SK-N-SH (cell line): ENCODE measurements at places on chromosomes 5 and 9.
A peak's percentile ranks its signal among the peaks of the same experiment; 100 is the strongest.

GRCh38 chr9:137160716-137161557 is 8.9 kb downstream of the LRRC26 start:
- DNase-seq, result no peak

DNA sequence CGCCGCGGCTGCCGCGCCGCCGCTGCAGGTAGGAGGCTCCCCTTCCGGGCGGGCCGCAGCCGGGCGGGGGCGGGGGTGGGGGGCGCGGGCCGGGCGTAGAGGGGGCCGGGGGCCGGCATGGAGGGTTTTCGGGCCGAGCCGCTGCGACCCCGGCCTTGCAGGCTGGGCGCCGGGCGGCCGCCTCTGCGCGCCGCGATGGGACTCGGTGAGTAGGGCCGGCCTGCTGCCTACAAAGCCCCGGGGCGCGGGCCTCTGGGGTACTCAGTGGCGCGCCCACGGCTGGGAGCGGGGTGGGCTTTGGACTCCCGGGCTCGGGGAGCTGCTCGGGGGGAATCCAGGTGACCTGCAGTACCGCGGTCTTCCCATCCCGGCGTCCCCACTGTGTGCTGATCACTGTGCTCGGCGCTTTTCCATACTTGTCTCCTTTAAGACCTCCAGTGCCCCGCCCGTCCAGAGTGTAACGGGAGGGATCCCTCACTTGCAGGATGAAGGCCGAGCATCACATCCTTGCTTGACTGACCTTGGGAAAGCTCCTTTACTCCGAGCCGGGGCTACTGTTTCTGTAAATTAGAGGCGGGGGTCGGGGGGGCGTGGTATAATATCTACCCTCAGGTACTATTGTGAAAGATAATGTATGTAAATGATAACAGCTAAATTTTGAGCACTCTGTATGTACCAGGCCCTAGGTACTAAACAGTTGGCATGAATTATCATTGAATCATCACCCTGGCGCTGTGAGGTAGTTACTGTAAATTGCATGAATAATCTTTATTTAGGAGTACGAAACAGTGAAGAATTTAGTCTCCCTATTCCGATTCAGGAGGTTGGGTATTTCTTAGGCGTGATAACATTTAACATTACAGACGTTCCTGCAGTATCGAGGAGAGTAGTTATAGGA is 672 bp downstream of the MSANTD3 start:
- DNase-seq, result no peak

DNA sequence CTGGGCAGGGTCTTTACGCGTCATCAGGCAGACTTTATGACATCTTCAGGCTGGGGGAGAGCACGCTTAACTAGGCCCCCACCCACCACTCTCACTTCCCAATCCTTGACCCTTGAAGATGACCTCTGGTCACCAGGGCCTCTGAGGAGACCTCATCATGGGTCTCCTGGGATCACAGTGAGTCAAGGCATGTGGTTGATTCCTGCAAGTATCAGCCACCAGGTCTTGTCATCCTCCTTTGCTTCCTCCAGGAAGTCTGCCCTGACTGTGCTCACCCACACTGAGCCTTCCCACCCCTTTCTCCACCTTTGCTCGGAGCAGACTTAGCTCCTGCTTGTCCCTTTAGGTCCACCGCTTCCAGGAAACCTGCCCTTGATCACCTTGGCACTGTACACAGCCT is 17.3 kb downstream of the ODF2 start:
- DNase-seq, result no peak

DNA sequence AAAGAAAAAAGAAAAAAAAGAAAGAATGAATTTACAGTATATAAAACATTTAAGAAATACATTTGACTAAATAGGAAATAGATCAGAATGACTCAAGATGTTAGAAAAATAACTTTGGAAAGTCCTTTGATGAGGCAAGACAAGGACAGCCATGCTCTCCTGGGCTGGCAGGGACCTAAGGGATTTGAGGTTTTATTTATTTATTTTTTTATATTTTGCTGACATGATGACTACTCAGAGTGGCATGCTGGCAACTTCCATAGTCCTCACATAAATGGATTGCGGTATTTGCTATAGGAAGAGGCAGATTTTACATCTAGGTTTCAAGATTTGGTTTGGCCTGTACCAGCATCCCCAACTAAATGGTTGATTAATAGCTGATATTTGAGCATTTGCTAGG is 17.7 kb downstream of the SLC28A3 start:
- no peak for DNase-seq

DNA sequence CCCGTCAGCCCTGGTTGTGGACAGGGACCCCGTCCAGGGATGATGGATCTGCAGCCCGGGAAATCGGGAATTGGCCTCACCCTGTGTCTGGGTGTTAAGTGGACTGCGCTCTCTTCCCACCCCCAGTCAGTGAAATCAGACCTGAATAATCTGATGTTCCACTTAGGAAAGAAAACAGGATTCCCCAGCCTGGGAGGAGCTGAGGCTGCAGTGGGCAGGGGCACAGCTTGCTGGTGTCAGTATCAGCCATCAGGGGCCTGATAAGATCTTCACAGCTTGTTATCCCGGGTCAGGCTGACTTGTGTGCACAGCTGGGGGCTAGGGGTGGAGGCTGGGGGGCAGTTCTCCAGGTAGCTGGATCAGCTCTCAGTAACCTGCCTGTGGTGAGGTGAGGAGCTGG is 29.1 kb downstream of the LMX1B start:
- DNase-seq, result no peak

GRCh38 chr9:75871624-75872023 is 18.8 kb upstream of the PCSK5 start:
- no peak for DNase-seq

DNA sequence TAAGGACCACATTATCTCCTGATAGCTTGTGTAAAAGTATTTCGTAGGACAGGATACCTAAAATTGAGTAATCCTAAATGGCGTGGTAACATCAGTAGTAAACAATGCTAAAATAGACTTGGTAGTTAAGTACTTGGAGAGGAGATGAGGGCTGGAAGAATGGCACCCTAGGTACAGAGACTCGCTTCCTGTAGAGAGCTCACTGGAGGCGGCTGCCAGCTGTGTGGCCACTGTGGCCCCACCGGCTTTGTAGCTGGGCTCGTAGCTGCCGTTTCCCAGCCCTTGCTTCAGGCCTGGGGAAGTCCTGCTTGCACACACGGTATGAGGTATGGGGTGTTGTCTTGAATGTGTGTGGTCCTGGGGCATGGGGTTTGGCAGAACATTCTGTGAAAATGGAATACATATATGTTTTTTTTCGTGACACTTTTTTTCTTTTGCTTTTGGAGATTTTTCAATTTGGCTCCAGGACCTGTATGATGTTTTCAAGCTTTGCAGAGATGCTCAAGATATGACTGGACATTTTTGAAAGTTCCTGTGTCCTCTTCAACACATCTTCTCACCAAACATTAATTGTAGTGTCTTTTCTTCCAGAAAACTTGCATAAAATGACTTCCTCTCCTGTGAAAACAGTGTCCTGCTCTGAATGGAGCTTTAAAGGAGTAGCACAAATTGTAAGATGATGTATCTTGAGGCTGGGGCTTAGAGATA is 58.0 kb downstream of the RCL1 start:
- DNase-seq, result no peak

- DNase-seq, result no peak
These were observed 152.9 kb upstream of the IRX2 start for GRCh38 chr5:2904399-2904798.

DNA sequence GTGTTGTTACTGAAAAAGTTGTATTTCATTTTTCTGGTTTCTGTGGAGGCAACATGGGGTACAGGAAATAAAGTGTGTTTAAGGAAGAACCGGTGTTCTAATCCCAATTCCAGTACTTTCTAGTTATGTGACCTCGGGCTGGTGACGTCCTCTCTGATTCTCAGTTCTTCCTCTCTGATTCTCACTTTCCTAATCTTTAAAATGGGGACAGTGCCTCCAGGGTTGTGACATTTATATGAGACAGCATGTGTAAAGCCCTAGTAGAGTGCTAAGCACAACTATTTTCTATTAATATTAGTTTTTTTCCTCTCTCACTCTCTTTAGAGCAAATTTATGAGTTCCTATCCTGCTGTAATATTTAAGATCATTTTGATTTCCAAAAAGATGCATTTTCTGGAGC is 50.9 kb upstream of the PTPDC1 start:
- no peak for DNase-seq

- no peak for DNase-seq
These were observed 128.3 kb downstream of the MARCHF11 start for GRCh38 chr5:16051246-16051755.

GRCh38 chr9:30673132-30673531 is 1711.3 kb upstream of the ACO1 start:
- DNase-seq, result no peak

- DNase-seq, result no peak
These were observed 12.8 kb downstream of the SLC12A7 start for GRCh38 chr5:1098986-1099597.

GRCh38 chr5:139664727-139665351 is 16.7 kb downstream of the CXXC5 start:
- DNase-seq, result peak; percentile 83

- DNase-seq, result no peak
These were observed 792.4 kb downstream of the PTPRD start for GRCh38 chr9:9820436-9820835.

GRCh38 chr5:55177078-55177477 is 4.1 kb upstream of the CDC20B start:
- DNase-seq, result no peak

DNA sequence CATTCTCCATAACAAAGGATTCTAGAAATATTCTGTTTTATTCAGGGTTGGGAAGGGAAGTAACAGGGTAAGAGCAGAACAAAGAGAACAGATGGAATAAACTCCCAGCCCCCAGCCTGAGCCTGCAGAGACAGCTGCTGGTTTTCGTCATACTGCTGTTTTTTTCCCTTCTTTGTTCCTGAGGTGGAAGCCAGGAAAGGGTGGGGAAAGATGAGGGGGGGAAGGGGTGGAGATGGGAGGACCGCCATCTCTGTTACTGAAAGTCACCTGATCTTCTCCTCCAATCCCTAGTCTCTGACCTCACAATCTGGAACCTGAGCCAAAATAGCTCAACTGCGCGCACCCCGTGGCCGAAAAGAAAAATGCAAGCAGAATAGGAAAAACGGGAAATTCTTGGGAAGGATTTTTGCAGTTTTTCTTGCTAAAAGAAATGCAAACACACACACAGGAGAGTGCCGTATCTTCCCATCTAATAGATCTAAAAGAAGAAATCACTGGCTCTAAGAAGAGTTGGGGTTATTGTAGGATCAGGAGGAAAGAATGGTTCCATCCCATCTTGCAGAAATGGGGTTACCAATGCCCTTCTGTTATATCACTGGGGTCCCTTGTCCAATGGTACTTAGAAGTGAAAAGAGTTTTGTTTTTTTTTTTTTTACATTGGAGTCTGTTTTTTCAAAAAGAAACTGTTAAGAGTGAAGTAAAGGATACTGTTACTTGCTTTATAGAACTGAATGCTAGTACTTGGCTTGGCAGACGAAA is 57.9 kb downstream of the DIAPH1 start:
- peak; percentile 68 for DNase-seq

DNA sequence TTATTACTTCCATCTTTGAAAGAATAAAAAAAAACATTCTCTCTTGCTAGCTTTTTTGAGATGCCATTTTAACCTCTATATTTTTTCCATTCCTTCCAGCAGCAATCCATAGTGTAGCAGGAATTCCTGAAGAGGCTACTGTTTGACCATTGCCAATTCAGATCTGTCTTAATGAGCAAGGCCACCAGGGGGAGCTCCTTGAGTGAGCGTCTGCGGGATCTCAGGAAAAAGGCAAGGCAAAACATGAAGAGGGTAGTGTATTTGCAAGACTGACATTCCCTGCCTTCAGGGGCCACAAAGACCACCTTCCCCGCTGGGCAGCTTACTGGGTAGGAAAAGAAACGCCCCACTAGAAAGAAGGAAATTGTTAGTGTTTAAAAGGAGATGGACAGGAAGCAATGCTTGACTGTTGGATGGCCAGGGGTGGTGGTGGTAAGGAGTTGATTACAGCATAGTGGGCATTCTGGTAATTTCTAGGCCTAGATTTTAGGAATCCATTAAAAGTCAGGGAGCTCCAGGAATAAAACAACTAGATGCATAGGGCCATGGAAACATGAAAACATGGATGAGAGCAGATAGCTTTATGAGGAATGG is 206.6 kb upstream of the HAPLN1 start:
- DNase-seq, result peak; percentile 12

DNA sequence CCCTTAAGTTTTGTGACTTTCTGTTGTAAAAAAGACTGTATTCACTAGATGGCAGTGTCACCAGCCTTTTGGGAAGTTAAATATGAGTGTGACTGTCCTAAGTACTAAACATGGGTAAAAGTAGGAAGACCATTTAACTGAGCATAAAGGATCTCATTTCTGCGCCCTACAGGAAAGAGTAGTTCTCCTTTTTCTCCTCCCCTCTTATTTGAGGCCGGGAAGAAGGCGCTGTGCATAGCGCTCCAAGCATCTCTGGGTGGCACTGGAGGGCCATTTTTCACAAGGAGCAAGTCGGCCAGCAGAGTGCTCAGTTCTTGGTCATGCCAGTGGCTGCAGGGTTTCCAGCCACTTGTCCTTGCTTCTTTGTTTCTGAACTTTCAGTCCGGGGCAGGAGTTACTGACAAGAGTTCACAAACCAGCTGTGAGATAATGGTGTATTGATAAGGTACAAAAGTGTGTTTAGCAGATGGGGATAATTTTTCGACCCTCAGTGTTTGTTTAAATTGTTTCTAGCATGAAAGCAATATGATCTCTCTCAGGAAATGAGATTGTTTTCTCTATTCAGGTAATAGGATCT is 227.6 kb upstream of the DMRT1 start:
- peak; percentile 15 for DNase-seq

DNA sequence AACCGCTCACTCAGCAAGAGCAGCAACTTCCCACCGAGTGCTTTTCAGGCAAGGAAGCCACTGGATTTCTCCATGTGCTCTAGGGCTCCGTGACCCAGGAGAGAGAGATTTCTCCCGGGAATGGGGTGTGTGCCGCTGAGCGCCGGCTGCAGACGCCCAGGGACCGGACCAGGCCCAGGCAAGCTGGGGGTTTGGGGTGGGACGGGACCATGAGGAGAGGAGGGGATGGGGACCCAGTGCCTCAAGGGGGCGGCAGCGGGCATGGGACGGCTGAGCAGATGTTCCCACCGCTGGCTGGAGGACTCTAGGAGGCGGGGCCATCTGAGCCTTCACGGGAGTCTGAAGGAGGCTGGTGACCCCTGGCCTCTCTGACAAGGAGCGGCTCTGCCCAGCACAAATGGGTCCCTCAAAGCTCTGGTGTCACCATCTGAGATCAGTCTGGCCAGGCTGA is 8.5 kb downstream of the LCN9 start:
- peak; percentile 72 for DNase-seq

- DNase-seq, result no peak
These were observed 367.3 kb downstream of the RAB3C start for GRCh38 chr5:58950224-58950623.

DNA sequence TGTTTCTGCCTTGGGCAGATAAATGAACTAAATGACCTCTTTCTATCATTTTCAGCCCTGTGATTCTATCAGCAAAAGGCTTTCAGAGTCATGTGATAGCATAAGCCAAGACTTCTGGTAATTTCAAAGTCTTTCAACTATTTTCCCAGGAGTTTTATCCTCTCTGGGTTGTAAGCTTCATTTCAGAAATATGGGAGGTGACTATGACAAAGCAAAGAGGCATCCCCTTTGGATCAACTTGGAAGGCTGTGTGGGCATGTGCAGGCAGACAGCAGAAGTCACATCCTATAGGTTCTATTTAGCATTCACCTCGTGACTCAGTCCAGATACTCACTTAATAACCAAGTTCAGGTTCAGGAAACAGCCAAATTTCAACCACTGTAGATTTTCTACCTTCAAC is 149.0 kb upstream of the FST start:
- no peak for DNase-seq
